ENCODE measurements at places on chromosomes 7 and 10. TPM values are rescaled to one million over a fixed set of nuclear protein-coding genes. Genes with fewer than 3 reads are reported as not detected.

Gene SPDYE2
- not detected for total RNA-seq

- H3K27ac ChIP-seq = no peak overlapping the region
- no peaks in the 10 kb centered on the region for H3K36me3 ChIP-seq
- H3K4me1 ChIP-seq = no peaks in the 10 kb centered on the region
- no peak overlapping the region for H3K4me3 ChIP-seq
These were observed 50.7 kb downstream of the KCNMA1 start for GRCh38 chr10:77586719-77587415.

DNA sequence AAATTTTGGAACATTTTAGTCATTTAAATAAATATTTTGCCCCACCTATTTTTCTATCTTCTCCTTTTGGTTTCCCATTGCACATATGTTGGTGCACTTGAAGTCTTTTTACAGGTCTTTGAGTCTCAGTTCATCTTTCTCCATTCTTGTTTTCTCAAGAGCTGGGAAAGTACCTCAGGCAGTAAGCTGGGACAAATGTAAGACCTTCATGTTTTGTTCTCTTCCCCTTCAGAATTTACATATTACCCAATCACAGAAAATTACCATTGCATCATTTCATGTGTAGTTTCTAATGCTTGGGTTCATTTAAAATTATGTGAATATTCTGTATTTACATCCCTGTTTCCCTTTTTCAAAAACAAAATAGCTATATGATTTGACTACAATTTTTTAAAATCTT, 1150.0 kb upstream of the POT1 start:
- H3K4me1 ChIP-seq = no peaks in the 10 kb centered on the region
- H3K27ac ChIP-seq = no peak overlapping the region
- no peak overlapping the region for H3K4me3 ChIP-seq
- no peaks in the 10 kb centered on the region for H3K27me3 ChIP-seq

Gene HKDC1
- total RNA-seq = 5.9 TPM

DNA sequence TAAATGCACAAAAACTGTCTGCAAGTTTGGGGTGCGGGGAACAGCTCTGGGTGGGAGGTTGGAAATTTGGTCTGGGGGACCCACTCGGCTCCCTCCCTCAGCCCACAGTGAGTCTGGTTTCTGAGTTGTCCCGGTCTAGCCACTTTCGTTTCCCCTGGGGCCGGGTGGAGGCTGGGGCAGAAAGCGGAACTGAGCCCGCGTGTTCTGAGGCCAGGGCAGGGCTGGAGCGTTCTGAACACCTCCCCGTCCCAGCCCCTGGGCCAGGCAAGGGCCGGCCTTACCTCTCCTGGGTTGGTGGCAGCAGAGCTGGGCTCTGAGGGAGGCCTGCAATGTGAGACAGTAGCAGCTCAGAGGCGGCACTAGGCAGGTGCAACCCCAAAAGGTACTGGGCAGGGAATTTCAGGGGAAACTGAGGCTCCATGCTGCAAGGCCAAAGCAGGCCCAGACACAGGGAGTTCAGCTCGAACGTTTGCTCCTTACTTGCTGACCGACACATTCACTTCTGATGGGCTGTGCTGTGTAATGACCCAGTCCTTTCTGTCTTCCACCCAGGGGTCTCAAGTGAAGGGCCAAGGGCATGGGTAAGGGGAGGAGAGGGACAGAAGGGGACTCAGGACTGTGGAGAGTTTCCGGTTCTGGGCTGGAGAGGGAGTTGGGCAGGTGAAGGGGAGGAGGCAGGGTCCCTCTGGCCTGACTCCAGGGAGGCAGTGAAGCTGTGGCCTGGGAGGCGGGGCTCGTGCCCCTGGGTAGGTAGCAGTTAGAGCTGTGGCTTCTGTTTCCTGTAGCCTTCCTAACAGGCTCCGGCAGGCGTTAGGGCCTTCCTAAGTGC, 3.0 kb downstream of the IRF5 start:
- H3K36me3 ChIP-seq = no peaks in the 10 kb centered on the region
- H3K4me1 ChIP-seq = peaks cover 13% of the 10 kb centered on the region
- DNase-seq = no peak
- peaks cover 29% of the 10 kb centered on the region for H3K27me3 ChIP-seq

DNA sequence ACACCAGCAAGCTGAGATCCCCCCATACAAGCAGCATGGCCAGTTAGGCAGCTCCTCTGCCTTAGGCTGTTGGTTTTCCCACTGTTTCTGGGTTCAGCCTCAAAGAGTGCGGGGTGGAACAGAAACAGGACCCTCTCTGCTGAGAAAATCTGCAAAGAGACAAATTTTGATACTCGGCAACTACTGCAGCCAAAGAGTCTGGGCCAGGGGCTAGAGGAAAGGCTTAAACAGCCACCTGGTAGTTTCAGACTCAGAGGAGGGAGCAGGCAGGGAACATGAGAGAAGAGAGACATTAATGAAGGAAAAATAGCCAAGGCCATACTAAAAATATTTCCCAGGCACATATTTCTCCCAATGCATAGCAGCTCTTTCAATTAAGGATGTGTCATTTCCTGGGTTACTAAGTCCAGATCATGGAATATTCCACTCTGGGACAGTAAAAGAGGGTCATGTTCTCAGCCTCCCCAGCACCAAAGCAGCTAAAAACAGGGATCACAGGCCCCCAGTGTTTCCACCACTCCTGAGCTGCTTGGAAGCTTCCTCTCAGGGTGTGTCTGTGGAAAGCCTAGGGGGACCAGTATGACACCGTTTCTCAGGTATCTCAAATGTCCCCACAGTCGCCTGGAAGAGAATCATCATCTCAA, 29.8 kb downstream of the PDLIM1 start:
- no peak for DNase-seq
- H3K27me3 ChIP-seq = no peaks in the 10 kb centered on the region

DNA sequence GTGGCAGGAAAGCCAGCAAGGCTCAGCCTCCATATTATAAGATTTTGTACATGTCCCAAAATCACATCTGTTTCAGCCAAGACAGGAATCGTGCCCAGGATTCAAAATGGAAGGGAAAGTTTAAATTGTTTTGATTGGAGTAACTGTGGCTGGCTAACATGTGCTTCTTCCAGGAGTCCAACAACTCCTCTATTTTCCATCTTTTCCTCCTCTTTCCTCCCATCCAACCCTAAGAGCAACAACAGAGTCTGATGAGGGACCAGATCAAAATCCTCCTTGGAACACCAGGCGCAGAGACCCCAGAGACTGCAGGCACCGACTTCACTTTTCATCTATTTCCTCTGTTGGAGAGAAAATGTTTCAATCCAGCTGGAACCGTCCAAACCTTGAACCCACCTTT, 36.0 kb upstream of the SVIL start:
- DNase-seq = no peak
- no peak overlapping the region for H3K4me3 ChIP-seq
- H3K27ac ChIP-seq = no peak overlapping the region
- peaks cover 8% of the 10 kb centered on the region for H3K36me3 ChIP-seq

DNA sequence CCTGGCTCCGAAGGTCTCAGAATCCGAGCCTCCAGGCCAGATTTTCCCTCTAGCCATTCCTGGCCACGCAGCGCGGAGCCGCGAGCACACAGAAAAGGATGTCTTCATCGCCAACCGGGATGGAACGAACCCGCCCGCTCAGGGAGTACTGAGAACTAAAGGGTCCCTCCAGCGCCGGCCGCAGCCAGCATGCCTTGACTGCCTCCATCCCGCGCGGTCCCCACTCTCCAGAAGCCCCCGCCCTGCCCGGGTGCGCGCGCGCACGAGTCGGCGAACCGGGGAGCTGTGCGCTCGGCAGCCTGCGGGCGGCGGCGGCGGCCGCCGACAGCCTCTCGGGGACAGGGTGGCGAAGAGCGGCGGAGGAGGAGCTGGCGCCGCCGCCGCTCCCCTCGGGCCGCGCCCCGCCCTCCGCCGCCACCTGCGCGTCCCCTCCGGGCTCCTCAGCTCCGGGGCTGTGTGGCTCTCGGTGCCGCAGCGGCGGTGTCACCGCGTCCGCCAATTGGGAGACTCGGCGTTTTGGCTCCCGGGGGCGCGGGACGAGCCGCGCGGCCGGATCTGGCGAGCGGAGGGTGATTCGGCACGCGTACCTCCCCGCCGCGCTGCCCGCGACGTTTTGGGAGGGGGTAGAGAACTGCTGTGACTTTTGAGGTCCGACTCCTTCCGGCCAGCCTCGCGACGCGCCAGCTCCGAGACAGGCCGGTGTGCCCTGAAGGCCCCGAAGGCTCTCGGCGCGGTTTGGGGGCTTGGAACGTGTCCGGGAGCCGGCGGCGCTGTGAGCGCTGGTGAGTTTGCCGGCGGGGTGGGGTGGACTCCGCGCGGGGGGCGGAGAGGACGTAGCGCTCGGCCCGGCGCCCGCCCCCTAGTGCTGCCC, 453 bp upstream of the GALNT17 start:
- H3K27me3 ChIP-seq = no peaks in the 10 kb centered on the region
- H3K27ac ChIP-seq = peak overlapping the region; percentile 79
- DNase-seq = peak; percentile 9
- H3K4me1 ChIP-seq = peaks cover 34% of the 10 kb centered on the region

- peaks cover 8% of the 10 kb centered on the region for H3K4me1 ChIP-seq
- no peak overlapping the region for H3K4me3 ChIP-seq
- H3K27me3 ChIP-seq = no peaks in the 10 kb centered on the region
- H3K36me3 ChIP-seq = no peaks in the 10 kb centered on the region
- DNase-seq = no peak
These were observed 2.7 kb downstream of the EPHA1 start for GRCh38 chr7:143406002-143406357.

Gene PNLIPRP3
- not detected for total RNA-seq

DNA sequence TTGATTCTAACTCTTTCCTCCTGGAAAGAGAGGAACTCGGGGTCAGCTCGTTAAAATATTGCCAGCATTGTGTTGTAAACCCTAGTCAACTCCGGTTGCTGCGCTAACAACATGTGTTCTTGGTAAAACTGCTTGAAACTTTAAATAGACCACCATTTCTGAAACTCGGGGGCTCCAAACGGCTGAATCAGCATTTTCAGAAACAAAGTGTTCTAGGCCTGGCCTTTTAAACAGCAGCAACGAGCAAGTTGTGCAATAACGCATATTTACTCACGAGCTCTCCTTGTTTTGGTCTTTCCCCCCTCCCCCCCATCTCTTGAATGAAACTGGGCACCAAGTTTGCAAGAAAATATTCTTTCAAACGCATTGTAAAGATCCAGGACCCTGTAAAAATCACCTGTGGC, 9.2 kb upstream of the GRB10 start:
- DNase-seq = no peak
- no peak overlapping the region for H3K27ac ChIP-seq
- H3K4me1 ChIP-seq = no peaks in the 10 kb centered on the region
- no peaks in the 10 kb centered on the region for H3K36me3 ChIP-seq

- no peaks in the 10 kb centered on the region for H3K36me3 ChIP-seq
- DNase-seq = no peak
- no peak overlapping the region for H3K4me3 ChIP-seq
- H3K27ac ChIP-seq = no peak overlapping the region
- H3K4me1 ChIP-seq = no peaks in the 10 kb centered on the region
- no peaks in the 10 kb centered on the region for H3K27me3 ChIP-seq
These were observed 41.8 kb downstream of the CAV1 start for GRCh38 chr7:116566666-116567065.

Gene HTR5A
- not detected for total RNA-seq

- H3K27me3 ChIP-seq = no peaks in the 10 kb centered on the region
- H3K4me3 ChIP-seq = no peak overlapping the region
- H3K4me1 ChIP-seq = no peaks in the 10 kb centered on the region
- no peak overlapping the region for H3K27ac ChIP-seq
These were observed 20.1 kb downstream of the NOLC1 start for GRCh38 chr10:102172288-102172687.

DNA sequence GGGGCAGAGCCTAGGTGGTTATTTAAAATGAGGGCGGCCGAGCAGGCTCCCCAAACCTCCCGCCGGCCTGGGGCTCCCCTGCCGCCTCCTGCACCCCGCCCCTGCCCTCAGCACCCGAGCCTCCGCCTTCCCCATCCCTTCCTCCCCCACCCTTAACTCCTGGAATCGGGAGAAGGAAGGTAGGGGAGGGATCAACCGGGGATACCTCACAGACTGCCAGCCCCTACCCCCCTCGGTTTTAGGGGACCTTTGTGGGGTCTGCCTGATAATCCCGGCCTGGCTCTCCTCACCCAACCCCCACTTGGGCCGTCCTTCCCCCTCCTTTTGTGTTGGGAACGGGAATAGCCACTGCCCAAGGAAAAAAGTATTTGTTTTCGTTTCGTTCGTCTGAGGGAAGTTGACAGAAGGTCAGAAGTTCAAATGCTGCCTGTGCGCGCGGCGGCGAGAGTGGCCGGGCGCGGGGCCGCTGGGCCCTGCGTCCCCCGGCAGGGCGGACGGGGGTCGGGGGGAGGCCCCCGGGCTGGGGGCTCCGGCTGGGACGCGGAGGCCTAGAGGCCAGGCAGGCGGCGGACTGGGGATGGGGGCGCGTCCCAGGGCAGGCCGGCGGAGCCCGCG, 2.8 kb downstream of the SHH start:
- H3K4me1 ChIP-seq = peaks cover 29% of the 10 kb centered on the region
- no peak for DNase-seq
- H3K4me3 ChIP-seq = peak overlapping the region; percentile 31

Gene AKR1D1
- total RNA-seq = not detected

Gene TYW1B
- total RNA-seq = 7.1 TPM

GRCh38 chr10:43323245-43323644, 48.2 kb upstream of the FXYD4 start:
- H3K27ac ChIP-seq = no peak overlapping the region
- no peaks in the 10 kb centered on the region for H3K36me3 ChIP-seq
- H3K4me1 ChIP-seq = peaks cover 11% of the 10 kb centered on the region

GRCh38 chr10:63128443-63128842, 4.7 kb upstream of the NRBF2 start:
- no peaks in the 10 kb centered on the region for H3K27me3 ChIP-seq
- no peak for DNase-seq
- no peaks in the 10 kb centered on the region for H3K4me1 ChIP-seq
- no peak overlapping the region for H3K27ac ChIP-seq

DNA sequence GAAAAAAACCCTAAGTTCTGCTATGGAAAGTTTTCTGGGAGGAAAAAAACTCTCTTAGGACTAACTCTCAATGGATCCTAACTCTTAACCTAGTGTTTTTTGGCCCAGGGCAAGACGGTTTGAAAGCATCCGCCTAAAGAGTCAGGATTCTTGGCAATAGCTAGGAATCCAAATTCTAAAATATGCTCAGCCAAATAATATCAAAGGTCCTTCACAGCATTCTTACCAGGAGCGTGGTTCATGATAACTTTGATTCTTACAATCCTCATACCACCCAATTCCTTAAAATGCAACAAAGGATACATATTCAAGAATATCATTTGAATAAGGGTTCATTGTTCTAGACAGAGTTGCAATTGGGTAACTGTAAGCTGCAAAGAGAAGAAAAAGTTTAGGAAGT, 21.3 kb downstream of the CPA1 start:
- H3K36me3 ChIP-seq = peaks cover 3% of the 10 kb centered on the region
- H3K4me3 ChIP-seq = no peak overlapping the region
- DNase-seq = no peak

- no peaks in the 10 kb centered on the region for H3K27me3 ChIP-seq
- H3K4me1 ChIP-seq = no peaks in the 10 kb centered on the region
- H3K27ac ChIP-seq = no peak overlapping the region
- H3K36me3 ChIP-seq = no peaks in the 10 kb centered on the region
These were observed 14.9 kb upstream of the CCDC3 start for GRCh38 chr10:13016426-13016825.

Gene TAF3
- 11.7 TPM for total RNA-seq

DNA sequence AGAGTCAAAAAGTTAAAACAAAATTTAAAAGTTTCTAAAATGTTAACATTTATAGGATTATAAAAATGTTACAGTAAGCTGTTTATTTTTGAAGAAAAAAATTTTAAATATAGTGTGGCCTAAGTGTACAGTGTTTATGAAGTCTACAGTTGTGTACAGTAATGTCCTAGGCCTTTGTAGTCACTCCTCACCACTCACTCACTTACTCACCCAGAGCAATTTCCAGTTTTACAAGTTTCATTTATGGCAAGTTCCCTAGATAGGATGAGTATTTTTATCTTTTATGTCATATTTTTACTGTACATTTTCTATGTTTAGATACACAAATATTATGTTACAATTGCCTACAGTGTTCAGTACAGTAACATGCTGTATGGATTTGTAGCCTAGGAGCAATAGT, 419.9 kb downstream of the ARL4A start:
- H3K27me3 ChIP-seq = no peaks in the 10 kb centered on the region
- no peaks in the 10 kb centered on the region for H3K4me1 ChIP-seq
- H3K4me3 ChIP-seq = no peak overlapping the region
- H3K36me3 ChIP-seq = no peaks in the 10 kb centered on the region
- no peak for DNase-seq
